ENCODE measurements at places on chromosomes 13 and 19.

DNA sequence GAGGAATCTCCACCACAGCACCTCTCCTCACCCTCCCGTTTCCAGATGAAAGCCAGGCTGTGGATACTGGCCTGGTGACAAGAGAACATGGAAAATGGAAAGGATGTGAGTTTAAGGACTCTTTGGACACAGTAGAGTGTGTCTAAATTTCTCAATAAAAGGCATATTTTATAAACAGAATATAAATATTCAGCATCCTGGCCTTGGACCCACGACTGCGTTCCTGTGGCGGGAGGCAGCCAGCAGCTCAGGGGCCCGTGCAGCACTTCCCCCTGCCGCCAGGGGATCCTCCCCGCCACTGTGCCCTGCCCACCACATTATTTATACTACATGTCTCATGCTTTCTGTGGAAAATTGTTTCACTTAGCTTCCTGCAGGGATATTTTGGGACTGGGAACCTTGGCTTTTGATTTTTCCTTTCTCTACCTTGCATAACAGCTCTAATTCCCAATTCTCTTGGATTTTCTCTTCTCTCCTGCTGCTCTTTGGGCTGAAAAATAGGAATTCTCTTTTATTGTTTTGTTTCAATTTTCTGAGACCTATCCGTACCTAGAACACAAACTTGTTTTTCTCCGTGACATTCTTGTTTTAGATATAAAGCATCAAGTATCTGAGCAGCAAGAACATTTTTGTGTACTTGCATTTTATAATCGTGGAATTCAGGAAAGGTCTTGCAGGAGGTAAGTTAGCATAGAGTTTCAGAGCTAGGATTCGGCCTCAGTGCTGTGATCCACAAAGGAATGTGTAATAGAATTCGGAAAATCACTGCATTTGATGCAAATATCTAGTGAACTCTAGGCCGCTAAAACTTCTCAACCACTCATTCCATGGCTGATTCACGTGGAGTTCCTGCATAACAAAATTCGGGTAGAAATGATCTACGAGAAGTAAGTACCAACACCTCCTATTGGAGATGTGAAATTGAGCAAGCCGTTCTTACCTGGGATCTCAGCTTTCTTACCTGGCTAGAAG lies 107.7 kb upstream of the SPATA13 start:
- DNase-seq, result no peak

GRCh38 chr13:22138947-22139346 lies 468.1 kb downstream of the FGF9 start:
- no peak for DNase-seq

- no peak for DNase-seq
Measured at GRCh38 chr19:39825531-39826076, 8.4 kb downstream of the DYRK1B start.

- no peak for DNase-seq
Measured at GRCh38 chr19:1066748-1067340, at the start of gene ARHGAP45. ARHGAP45 (plus strand) TSS chr19:1067167; CDS start chr19:1067406, 239 bp downstream.

- no peak for DNase-seq
Measured at GRCh38 chr13:41597348-41598041, 140.1 kb downstream of the RGCC start.

- no peak for DNase-seq
Measured at GRCh38 chr13:102688306-102688973, 6.4 kb downstream of the METTL21C start.

GRCh38 chr13:44040070-44040817 lies 160.5 kb downstream of the LACC1 start:
- no peak for DNase-seq

- DNase-seq, result no peak
Measured at GRCh38 chr19:16030964-16031871, 45.1 kb upstream of the TPM4 start.

- DNase-seq, result no peak
Measured at GRCh38 chr13:30496147-30496546, 30.4 kb upstream of the HMGB1 start.

GRCh38 chr19:13817018-13817614 lies 21.9 kb downstream of the ZSWIM4 start:
- no peak for DNase-seq

DNA sequence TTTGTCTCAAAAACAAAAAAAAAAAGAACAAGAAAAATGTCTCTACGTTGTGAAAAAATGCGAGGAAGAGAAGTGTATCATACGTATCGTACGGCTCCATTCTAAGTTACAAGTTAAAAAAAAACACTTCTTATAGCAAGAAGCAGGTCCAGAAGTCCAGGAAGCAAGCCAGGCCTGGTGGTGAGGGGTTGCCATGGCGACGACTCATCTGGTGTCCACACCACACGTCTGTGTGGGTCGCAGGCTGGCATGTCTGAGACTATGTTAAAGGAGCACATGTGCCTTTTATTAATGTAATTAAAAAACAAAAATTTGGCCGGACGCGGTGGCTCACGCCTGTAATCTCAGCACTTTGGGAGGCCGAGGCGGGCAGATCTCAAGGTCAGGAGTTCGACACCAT lies 5.9 kb downstream of the MED16 start:
- DNase-seq, result no peak

- DNase-seq, result no peak
Measured at GRCh38 chr13:86725105-86725504, 925.9 kb upstream of the SLITRK6 start.

DNA sequence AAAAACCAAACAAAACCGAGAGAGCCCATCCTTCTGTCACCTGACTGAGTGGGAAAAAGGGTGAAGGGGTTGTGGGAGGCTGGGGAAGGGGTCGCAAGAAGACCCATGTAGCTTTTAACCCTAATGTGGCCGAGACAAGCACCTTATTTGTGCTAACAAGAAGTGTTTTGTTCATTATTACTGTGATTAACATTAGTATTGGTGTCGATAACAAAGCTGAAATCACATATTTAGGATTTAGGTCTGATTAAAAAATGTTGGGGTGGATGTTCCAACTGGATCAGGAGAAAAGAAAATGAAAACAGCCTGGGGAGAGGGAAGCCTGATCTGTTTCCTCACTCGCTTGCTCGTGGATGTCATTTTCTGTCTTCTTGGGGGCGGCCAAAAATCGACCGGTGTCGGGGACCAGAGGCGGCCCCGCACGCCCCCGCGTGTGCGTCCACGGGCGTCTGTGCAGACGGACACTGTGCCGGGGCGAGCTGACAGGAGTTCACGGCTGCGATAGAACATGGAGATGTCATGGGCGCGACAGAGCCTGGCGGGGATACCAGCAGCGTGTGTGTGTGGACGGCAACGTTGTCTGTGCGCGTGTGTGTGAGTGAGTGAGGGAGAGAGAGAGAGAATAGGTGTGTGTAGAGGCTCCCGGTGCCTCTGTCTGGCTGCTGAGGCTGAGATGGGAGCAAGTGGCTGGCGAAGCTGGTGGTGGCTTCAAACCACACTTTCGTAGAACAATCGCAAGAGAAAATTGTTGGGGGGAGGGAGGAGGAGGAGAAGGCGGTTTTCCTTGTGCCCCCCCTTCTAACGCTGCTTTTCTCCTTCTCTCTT lies 29.1 kb downstream of the NFIX start:
- DNase-seq, result peak; percentile 14

GRCh38 chr19:39823686-39824085 lies 10.3 kb downstream of the DYRK1B start:
- no peak for DNase-seq

DNA sequence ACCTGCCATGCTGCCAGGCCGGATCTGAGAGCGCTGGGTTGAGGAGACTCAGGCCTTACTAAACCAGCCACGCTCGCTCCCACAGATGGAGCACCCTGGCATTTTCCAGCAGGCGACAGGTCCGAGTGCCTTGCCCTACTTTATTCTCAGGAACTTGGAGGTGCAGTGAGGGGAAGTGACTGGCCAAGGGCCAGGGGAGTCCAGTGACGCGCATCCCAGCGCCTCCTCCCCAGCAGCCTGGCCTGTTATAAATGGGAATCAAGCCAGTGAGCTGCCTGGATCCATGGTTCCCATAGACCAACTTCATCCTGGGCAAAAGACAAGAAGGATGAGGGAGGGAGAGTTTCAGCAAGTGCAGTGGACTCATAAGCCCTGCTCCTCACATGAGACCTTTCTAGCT lies 35.5 kb downstream of the TMED1 start:
- DNase-seq, result no peak

GRCh38 chr13:45185286-45185685 lies 15.6 kb downstream of the KCTD4 start:
- no peak for DNase-seq

GRCh38 chr19:44628793-44629192 lies 14.9 kb upstream of the PVR start:
- no peak for DNase-seq

DNA sequence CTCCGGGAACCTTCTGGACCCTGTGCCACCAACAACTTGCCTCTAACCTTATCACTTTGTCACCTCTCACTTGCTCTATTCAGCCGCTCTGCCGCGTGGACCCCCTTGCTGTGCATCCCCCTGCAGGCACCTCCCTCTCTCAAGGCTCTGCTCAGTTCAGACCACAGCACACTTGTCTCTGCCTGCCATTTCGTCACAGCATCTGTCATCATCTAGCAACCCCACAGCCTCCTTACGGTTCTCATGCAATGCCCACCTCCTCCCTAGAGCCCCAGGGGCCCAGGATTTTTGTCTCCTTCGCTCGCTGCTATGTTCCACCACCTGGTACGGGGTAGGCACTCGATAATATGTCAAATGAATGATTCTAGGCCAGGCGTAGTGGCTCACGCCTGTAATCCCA lies 4.8 kb downstream of the HAUS8 start:
- DNase-seq, result no peak

DNA sequence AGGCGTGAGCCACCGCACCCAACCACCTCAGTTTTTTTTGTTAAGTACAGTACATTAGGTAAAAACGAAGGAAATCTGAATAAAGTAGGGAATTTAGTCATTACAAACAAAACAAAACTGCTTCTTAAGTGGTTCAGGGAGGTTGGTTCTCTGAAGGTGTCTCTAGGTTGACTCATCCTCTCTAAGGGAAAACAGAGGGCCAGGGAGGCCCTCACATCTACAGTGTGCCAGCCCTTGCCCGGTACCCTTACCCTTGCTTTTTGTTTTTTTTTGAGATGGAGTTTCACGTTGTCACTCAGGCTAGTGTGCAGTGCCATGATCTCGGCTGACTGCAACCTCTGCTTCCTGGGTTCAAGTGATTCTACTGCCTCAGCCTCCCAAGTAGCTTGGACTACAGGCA lies 17.2 kb upstream of the JUND start:
- DNase-seq, result no peak

DNA sequence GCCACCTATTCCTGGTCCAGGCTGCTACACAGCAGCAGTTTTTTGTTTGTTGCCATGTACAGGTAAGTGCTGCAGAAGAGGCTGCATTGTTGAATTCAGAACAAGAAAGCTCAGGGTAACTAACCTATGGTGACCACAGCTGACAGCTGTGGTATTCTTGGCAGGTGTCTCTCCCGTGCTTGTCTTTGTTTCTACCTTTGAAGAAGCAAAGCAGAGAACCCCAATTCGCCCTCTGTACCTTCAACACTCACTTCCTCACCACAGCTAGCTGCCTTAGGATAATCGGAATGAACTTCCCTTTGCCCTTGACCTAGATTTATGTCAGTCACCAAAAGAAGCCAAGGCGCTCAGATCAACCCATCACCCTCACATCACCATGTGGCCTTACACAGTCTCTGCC lies 1703.3 kb upstream of the SLC10A2 start:
- no peak for DNase-seq

DNA sequence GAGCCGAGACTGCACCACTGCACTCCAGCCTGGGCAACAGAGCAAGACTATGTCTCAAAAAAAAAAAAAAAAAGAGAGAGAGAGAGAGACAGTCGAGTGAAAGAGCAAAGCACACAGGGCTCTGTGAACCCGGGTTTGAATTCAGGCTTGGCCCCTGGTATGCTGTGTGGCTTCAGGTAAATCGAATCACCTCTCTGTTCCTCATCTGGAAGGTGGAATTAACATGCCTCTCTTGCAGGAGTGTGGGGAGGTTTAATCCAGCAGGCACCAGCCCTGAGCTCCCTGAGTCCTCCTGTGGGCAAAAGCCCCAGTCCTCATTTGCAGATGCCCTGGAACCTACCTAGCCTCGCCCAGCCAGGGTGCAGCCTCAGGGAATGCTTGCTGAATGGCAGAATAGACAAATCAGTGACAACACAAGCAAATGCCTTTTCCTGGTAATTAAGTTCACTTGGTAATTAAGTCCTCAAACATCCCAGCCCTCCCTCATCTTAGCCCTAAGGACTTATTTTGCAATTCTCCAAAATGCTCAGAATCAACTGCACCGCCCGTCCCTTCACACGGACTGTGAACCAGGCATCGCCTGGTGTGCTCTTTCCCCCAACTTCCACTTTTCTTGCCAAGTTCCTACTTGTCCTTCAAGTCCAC lies 4.6 kb upstream of the ZNRF4 start:
- DNase-seq, result peak; percentile 40

- DNase-seq, result no peak
Measured at GRCh38 chr13:62193919-62194318, 778.3 kb upstream of the PCDH20 start.

DNA sequence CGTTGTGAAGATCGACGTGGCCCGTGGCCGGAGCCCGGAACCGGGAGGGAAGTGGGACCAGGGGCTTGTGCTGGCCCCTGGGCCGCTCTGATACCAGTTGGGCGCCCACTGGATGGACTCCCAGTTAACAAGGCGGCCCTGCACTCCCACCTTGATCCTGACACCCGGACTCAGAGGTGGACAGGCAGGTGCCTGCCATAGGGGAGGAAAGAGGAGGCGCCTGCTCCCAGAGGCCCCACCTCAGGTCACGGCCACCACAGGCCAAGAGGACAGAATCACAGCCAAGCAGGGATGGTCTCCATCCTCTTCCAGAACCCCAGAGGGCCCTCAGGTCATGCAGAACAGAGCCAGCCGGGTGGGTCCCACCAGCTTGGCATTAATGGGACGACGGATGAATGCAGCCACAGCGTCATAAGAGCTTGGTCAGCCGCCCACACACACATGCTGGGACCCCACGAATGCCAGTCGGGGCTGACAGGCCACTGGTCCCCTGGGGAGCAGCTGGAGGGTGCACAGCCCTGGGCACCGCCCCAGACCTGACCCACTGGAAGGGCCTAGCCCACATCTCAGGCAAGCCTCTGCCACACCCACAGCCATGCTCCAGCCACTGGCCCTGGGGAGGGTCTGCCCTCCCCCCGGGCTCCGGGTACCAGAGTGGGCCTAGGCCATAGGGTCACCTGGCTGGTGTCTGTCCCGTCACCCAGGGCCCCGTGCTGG lies 9.6 kb upstream of the KLF16 start:
- no peak for DNase-seq

Measured in NCI-H446 treated with DMSO at 0.1 percent for 48 hours (cell line).